ENCODE measurements at places on chromosomes 16 and 17.

DNA sequence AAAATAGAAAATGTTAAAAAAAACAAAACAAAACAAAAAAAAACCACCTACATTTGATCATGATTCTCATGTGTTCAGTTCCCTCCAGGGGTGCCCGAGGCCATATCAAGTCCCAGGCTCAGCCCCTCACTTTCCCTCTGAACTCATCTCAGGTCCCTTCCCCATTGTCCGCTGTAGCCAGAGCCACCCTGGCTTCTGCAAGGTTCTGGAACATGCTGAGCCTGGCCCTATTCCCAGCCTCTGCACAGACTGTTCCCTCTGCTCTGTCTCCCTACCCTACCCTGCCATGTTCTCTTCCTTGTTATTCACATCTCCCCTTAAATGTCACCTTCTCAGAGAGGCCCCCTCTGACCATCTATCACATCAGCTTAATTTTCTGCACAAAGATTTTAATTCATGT, 46.9 kb downstream of the TK2 start:
- no peak for DNase-seq

GRCh38 chr17:67021196-67021595, 23.2 kb upstream of the CACNG1 start:
- DNase-seq, result no peak

GRCh38 chr16:339680-340079, 12.8 kb downstream of the AXIN1 start:
- DNase-seq, result no peak

DNA sequence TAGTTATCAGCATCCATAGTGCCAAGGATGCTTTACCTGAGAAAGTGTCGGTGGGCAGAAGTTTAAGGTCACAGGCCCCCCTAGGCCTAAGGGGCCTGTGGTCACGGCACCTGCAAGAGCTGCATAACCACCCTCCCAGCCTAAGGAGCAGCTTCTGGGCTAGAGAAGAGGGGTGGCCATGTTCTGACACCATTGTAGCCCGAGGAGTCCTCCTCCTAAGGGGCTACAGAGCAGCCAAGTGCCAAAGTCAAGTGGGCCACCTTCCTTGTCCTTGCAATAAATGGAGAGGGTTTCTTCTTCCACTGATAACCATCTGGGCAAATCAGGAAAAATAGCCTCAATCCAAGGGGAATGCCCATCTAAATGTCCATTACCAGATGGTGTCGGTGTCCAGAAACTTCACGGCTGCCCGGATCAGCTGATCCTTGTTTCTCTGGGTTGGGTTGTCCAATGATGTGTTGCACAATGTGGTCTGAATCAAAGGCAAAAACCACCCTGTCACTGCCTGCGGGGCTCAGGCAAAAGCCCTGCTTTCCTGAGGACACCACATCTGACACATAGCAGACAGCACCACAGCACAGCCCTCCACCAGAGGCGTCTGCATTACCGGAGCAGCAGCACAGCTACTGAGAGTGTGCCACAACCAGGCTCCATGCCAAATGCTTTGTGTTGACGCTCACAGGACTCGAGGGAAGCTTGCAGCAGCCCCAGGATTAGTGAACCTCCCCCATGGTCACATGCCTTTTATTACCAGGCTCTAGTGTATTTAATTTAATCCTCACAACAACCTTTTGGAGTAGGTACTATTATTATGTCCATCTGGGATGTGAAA, 12.8 kb downstream of the ATPAF2 start:
- peak; percentile 76 for DNase-seq

GRCh38 chr17:50371526-50371925, 1.5 kb downstream of the MRPL27 start:
- no peak for DNase-seq

DNA sequence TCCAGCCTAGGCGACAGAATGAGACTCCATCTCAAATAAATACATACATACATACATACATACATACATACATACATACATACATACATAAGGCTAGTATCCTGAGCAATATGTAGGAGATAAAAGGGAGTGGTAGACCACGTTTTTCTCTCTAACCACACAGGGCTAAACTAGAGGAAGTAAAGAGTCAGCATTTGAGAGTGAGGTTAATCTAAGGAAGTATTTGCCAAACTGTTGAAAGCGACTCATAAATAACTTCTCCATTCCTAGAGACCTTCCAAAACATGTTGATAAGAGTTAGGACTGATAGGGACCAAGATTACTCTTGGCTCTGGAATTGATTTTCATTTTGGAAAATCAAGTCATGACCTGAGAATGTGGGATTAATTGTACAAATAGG, 68.9 kb downstream of the NEUROD2 start:
- no peak for DNase-seq

- DNase-seq, result peak; percentile 50
Observed at GRCh38 chr17:76598004-76598439, 12.4 kb upstream of the ST6GALNAC2 start.

DNA sequence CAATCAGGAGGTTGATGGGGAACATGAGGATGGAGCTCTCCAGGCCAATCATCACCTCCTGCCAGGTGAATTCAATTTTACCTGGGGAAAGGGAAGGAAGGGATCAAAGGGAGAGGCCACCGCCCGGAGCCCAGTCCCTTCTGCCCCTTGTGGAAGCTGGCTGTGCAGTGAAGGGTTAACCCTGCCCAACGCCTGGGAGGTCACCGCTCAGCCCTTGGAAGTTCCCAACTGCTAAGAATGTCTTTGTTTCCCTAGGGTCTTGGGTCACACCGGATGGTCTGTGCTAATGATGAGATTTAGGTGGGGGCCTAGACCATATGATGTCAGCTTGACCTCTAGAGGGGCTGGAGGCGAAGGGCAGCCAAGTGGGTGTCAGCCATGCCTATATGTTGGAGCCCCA, 52.1 kb upstream of the GCSH start:
- DNase-seq, result no peak

GRCh38 chr16:17205279-17206211, 265.2 kb downstream of the XYLT1 start:
- DNase-seq, result no peak

All from CD4-positive, alpha-beta T cell treated with Interleukin-15 for 1 hour (primary cell).